H1 (cell line): ENCODE measurements at places on chromosomes 11 and 22.

- H3K4me1 ChIP-seq = no peaks in the 10 kb centered on the region
- no peak overlapping the region for H3K27ac ChIP-seq
- H3K27me3 ChIP-seq = peaks cover 89% of the 10 kb centered on the region
Measured at GRCh38 chr11:64007629-64008282, 21.5 kb downstream of the OTUB1 start.

- no peak overlapping the region for H3K4me3 ChIP-seq
- DNase-seq = no peak
- no peaks in the 10 kb centered on the region for H3K36me3 ChIP-seq
- no peaks in the 10 kb centered on the region for H3K4me1 ChIP-seq
- H3K27ac ChIP-seq = no peak overlapping the region
Measured at GRCh38 chr11:1205987-1206331, 16.9 kb upstream of the MUC5B start.

DNA sequence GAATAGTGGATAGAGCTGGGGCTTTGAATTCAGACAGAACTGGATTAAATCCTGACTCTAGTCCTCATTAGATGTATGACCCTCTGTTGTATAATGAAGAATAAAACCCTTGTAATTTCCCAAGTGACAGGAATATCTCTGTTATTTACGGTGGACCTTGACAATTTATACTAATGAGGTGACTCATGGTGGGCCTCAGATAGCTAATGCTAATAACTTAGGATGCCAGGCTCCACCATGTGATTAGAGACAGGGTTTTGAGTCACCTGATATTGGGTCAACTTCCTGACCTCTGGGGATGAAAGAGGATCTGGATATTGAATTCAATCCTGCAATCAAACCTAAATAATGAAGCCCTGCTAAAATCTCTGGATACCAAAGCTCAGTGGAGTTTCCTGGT lies 33.6 kb downstream of the OSBP start:
- no peak for DNase-seq
- H3K4me1 ChIP-seq = no peaks in the 10 kb centered on the region
- H3K27me3 ChIP-seq = no peaks in the 10 kb centered on the region
- H3K36me3 ChIP-seq = peaks cover 16% of the 10 kb centered on the region
- no peak overlapping the region for H3K4me3 ChIP-seq
- H3K27ac ChIP-seq = no peak overlapping the region

DNA sequence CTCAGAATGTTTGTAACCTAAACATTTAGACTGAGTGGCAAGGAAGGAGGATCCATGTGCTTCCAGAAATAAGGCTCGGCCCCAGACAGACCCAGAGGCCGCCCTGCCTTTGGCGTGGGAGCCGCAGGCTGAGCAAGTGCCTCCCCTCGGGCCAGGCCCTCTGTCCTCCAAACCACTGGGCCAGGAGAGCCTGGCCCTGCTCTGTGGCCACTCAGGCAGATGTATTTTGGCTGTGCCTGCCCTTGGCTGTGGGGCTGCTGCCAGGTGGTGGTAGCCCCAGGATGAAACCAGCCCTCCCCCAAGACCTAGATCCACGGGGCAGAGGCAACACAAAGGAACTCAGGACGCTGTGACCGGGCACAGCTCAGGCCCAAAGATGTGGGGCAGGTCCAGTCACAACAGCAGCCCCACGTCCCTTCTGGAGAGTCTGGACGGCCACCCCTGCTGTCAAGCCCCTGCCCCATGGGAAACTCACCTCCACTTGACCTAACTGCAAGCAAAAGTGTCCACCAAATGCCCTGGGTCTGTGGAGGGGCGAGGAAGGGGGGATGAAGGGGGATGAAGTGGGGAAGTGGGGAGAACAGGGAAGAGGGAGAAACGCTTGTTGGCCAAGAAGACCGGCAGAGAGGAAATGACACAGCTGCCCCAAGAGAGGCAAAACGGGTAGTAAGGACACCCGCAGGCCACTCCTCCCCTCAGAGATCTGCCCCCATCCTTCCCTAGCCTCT lies 24.0 kb downstream of the PISD start:
- H3K4me3 ChIP-seq = no peak overlapping the region
- peaks cover 2% of the 10 kb centered on the region for H3K4me1 ChIP-seq
- H3K36me3 ChIP-seq = no peaks in the 10 kb centered on the region
- no peak overlapping the region for H3K27ac ChIP-seq
- no peak for DNase-seq

DNA sequence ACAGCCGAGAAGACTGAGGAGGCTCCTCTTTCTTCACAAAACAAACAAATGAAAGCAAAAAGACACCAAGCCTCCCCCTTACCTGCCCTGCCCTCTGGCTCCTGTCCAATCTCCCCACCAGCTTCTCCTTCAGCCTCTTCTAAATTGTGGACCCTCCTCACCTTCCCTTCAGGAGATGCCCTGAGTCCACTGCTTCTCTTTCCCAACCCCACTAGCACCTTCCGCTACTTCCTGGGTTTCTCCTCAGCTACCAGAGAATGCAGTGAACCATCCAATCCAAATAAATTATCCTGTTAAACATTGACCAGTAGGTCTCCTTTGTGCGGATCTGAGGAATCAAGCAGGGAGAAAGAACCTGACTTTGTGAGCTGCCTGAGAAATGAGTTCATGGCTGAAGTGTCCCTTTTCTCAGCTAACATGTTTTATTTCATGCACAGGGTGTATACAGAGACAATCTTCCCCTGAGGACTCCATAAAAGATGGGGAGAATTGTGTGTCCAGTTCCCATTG lies 63.2 kb upstream of the VPREB1 start:
- no peaks in the 10 kb centered on the region for H3K36me3 ChIP-seq
- H3K27me3 ChIP-seq = peaks cover 96% of the 10 kb centered on the region
- no peak overlapping the region for H3K27ac ChIP-seq
- H3K4me3 ChIP-seq = no peak overlapping the region

- no peak overlapping the region for H3K27ac ChIP-seq
- no peak for DNase-seq
- no peaks in the 10 kb centered on the region for H3K4me1 ChIP-seq
- H3K36me3 ChIP-seq = no peaks in the 10 kb centered on the region; the same call in 1 of the 2 replicates
Measured at GRCh38 chr22:38694049-38694448, 6.7 kb downstream of the JOSD1 start.

GRCh38 chr11:69630017-69630416 lies 10.9 kb upstream of the CCND1 start:
- no peaks in the 10 kb centered on the region for H3K36me3 ChIP-seq
- no peak for DNase-seq
- no peak overlapping the region for H3K27ac ChIP-seq
- H3K4me3 ChIP-seq = no peak overlapping the region

- H3K36me3 ChIP-seq = no peaks in the 10 kb centered on the region
- H3K27me3 ChIP-seq = no peaks in the 10 kb centered on the region
- no peak overlapping the region for H3K4me3 ChIP-seq
- no peak for DNase-seq
Measured at GRCh38 chr11:7506243-7506642, 7.6 kb upstream of the PPFIBP2 start.

DNA sequence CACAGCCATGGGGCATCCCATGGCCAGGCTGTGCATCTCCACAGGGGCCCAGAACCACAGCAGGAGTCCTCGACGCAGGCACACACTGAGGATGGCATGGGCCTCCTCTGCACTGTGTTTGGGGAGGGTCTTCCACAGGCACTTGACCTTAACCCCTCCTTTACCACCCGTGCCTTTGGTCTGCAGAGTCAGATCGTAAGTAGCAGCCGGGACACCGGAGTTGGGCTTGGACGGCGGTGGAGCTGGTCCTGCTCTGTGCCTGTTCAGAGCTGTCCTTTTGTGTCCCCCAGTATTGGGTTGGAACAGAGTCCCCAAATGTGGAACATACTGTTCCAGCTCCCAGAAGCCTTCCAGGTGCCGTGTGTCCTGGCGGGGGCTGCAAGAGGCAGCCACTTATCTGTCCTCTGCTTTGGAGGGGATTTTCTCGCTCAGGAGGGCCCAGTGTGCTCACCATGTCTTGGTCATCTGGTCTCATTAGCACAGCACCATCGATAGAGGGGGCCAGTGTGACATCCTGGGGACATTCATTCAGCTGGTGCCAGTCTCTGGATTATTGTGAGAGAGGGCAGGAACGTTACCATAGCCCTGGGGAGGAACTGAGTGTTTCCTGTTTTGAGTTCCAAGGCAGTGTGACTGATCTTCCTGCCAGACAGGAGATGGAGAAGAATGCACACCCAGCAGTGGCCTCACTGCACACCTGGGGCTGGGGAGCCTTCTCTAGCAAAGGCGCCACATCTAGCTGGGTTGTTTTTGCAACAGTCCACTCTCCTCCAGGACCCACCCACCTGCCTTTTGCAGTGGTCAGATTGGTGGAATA lies 12.4 kb downstream of the CRELD2 start:
- no peak for DNase-seq
- H3K4me1 ChIP-seq = no peaks in the 10 kb centered on the region; the same call in 1 of the 2 replicates
- H3K36me3 ChIP-seq = no peaks in the 10 kb centered on the region; the same call in 1 of the 2 replicates

DNA sequence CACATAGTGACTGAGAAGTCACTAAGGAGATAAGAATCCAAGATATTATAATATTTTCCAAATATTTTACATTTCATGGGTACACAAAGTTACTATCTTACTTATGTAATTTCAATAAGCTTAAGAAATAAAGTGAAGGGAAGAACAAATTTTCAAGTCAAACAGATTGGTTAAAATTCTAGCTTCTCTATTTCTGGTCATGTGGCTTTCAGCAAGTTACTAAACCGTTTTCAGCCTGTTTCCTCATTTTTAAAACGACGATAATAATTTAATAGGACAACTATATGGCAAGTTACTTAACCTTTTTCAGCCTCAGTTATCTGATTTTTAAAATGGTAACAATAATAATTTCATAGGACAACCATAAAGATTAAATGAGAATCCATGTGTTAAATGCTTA lies 15.6 kb downstream of the DCUN1D5 start:
- H3K27me3 ChIP-seq = no peaks in the 10 kb centered on the region
- no peak overlapping the region for H3K27ac ChIP-seq
- no peak overlapping the region for H3K4me3 ChIP-seq
- DNase-seq = no peak

- H3K4me1 ChIP-seq = peaks cover 6% of the 10 kb centered on the region; the same call in 1 of the 2 replicates
- H3K27me3 ChIP-seq = no peaks in the 10 kb centered on the region
- no peaks in the 10 kb centered on the region for H3K36me3 ChIP-seq
- H3K27ac ChIP-seq = no peak overlapping the region
- H3K4me3 ChIP-seq = no peak overlapping the region
Measured at GRCh38 chr11:69416762-69417698, 64.4 kb upstream of the LINC01488 start.

DNA sequence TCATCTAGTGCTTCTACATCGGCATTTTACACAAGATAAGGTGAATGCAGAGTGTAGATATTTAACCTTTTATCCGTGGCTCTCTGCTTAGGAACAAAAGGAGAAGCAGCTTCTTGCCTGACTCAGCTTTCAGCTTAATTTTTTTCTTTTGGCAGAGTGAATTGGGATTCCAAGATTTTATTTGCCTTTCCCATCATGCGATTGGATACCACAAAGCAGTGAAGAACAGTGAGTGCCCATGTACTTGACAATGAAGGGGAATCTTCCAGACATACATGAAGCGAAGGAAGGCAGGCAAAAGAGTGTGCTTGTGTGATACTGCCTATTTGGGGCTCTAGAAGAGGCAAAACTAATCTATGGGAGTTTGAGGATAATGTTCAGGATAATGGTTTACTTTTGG lies 17.0 kb upstream of the CHKA start:
- H3K27me3 ChIP-seq = no peaks in the 10 kb centered on the region
- DNase-seq = no peak
- H3K27ac ChIP-seq = no peak overlapping the region
- H3K36me3 ChIP-seq = no peaks in the 10 kb centered on the region
- H3K4me3 ChIP-seq = no peak overlapping the region

- no peak overlapping the region for H3K27ac ChIP-seq
- no peak overlapping the region for H3K4me3 ChIP-seq
- no peaks in the 10 kb centered on the region for H3K27me3 ChIP-seq
- no peak for DNase-seq
- H3K36me3 ChIP-seq = no peaks in the 10 kb centered on the region
Measured at GRCh38 chr11:101390539-101390938, 193.3 kb downstream of the TRPC6 start.

DNA sequence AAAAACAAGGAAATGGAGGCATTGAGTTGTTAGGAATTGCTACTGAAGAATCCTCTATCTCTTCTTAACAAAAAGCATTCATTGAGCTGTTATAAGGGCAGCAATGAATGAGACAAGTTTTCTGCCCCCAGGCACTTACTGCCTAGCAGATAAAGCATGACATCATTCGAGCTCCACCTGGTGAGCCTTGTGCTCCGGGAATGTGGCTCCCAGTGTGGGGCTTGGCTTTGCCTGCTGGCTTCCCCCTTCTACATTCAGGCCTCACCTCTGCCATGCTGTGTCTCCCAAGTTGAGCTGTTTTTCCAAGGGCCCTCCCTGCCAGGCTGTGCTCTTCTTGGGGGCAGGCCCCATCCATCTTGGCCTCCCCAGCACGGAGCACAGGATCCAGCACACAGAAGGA lies 56.9 kb upstream of the EIF3D start:
- no peak overlapping the region for H3K4me3 ChIP-seq
- no peak overlapping the region for H3K27ac ChIP-seq
- H3K27me3 ChIP-seq = no peaks in the 10 kb centered on the region
- H3K4me1 ChIP-seq = peaks cover 6% of the 10 kb centered on the region; the same call in 1 of the 2 replicates

GRCh38 chr11:75743711-75744563 lies 24.6 kb upstream of the DGAT2 start:
- no peaks in the 10 kb centered on the region for H3K4me1 ChIP-seq
- H3K27ac ChIP-seq = no peak overlapping the region
- DNase-seq = no peak
- H3K4me3 ChIP-seq = no peak overlapping the region
- H3K36me3 ChIP-seq = no peaks in the 10 kb centered on the region
- no peaks in the 10 kb centered on the region; the same call in 1 of the 2 replicates for H3K27me3 ChIP-seq

DNA sequence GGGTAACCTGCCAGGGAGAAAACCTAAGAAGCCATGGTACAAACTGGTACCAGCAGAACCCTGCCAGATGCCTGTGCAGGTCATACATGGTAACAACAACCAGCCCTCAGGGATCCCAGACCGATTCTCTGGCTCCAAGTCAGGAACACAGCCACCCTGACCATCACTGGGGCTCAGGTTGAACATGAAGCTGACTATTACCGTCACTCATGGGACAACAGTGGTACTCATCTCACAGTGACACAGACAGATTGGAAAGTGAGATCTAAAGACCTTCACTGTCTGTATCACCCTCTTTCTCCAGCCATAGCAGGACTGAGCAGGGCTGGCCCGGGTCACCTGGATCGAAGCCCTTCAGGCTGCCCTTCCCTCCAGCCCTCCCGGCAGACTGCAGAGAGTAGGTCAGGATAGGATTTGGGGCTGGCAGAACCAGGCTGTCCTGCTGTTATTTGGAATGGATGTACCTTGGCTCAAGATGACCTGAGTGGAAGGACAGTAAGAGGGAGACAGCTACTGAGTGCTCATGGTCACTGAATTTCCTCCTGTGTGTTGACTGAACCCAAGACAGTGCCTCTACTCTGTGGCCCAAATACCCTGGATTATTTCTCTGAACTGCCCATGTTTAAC lies 94.7 kb downstream of the GGTLC2 start:
- no peak for DNase-seq
- peaks cover 15% of the 10 kb centered on the region; the same call in 1 of the 2 replicates for H3K27me3 ChIP-seq
- no peak overlapping the region for H3K27ac ChIP-seq

GRCh38 chr22:50460938-50461337 lies 13.9 kb downstream of the SBF1 start:
- no peak overlapping the region for H3K4me3 ChIP-seq
- H3K4me1 ChIP-seq = no peaks in the 10 kb centered on the region
- H3K36me3 ChIP-seq = peaks cover 41% of the 10 kb centered on the region
- no peaks in the 10 kb centered on the region for H3K27me3 ChIP-seq
